GM12891 (cell line): ENCODE measurements at places on chromosomes 2 and 18.

DNA sequence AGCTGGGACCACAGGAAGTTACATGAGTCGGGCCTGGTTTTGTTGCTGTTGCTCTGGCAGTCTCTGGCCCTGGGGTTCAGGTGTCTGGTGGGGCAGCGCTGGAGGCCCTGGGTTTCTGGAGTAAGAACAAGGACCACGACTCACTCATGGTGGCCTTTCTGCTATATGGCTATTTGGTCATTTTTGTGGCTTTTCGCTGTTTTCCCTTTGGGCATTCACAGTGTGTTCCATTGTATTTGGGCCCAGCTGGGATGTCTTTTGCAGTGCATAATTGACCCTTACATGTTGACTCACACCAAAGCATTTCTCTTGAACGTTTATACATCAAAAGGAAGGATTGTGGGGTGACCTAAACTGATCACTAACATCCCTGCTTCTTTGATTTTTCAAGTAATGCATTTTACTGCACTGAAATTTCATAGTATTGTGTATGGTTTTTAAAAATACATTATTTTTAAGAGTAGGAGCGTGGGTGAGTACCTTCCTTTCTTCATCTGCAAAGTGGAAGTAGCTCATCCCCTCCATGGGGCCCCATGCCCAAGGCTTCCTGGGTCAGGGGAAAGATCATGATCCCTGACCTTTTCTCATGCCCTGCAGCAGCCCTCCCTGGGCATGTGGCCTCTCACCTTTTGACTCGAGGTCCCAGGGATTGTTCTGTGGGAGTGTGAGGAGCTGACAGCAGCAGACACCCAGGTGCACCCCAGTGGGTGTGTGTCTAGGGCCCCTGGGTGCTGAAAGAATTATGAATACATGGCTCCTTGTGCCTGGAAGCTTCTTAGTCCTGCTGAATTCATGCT is 225.5 kb downstream of the AGAP1 start:
- no peak for DNase-seq

- no peak for DNase-seq
Observed at GRCh38 chr2:64731746-64732145, 78.0 kb upstream of the SERTAD2 start.

GRCh38 chr18:39724652-39725051 is 2159.1 kb upstream of the CELF4 start:
- DNase-seq = no peak

GRCh38 chr2:71511776-71512175 is 58.4 kb downstream of the DYSF start:
- no peak for DNase-seq

GRCh38 chr2:219440388-219441256 is 6.0 kb downstream of the SPEG start:
- DNase-seq = no peak

DNA sequence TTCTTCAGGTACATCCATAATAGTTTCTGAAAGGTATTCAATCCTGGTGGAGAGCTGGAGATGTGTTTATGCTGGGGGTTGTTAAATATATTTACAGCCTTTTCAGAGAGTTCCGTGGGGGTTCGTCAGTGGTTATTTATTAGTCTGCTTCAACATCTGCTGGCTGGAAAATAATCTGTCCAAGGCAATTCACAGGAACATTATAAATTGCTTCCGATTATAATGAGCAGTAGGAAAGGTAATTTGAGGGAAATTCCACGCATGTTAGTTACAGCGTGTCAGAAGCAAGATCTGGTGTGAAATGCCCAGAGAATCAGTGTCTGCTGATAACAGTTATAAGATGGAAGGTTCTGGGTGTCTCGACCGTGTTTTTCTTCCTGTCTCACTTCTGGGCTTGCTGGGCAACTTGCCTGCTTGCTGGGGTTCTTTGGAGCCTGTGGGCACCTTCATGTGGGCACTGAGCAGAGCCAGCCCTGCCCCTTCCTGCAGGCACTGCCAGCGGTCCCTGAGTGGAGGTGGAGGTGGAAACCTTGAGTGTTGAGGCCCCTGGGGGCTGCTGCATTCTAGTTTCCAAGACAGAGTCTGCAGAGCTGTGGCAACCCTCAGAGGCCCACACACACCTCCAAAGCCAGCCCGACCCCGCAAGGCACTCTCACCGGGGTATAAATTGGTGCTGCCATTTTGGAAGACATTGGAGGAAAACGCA is 185.7 kb downstream of the FAM210A start:
- DNase-seq = no peak

- DNase-seq = no peak
Observed at GRCh38 chr18:54284535-54284934, 15.2 kb downstream of the POLI start.

DNA sequence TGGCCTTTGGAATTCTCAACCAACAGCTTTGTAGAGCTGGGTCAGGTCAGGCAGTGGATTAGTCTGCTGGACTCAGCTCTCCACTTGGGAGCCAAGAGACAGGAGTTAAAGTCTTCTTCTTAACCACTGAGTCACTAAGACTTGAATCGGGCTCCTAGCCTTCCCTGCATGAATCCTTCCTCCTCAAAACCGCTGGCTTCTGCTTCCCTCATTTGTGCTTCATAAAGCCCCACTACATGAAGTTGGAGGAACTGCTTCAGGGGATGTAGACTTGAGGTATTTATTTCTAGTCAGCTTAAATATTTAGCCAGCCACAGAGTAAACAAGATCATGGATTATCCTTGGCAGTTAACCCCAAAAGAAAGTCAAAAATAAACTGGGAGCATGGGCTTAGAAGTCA is 536.3 kb upstream of the TNP1 start:
- no peak for DNase-seq

GRCh38 chr18:58559427-58560186 is 69.3 kb downstream of the ALPK2 start:
- no peak for DNase-seq

DNA sequence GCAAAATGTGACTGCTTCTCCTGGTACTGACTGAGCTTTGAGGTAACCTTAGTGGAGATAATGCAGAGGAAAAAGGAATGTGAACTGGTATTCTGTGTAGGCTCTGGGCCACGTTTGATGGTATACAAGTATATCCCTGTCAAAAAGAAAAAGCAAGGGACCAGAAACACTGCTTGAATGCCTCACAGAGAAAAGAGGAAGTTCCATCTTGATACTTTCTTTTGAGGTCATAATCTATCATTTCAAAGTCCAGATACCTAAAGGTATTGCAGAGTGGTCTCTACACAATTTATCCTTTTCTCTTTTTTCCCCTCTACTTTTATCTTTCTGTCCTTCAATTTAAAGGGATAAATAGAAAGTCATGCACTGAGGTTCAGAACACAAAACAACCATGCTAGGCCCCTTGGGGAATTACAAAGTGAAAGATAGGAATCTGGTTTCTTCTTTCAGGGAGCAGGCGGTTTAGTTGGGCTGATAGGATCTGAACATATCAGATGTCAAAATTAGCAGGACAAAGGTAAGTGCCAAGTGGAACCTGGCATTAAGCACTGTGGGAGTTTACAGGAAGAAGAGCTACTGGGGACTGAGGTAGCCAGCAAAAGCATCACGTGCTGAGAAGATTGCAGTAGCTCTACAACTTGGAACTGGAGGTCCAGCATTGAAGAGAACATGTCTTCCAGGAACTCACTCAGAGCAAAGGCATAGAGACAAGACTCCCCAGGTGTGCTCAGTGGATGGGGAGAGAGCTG is 121.2 kb downstream of the LYPD6 start:
- no peak for DNase-seq

GRCh38 chr2:120319686-120320317 is 26.1 kb upstream of the INHBB start:
- DNase-seq = no peak

DNA sequence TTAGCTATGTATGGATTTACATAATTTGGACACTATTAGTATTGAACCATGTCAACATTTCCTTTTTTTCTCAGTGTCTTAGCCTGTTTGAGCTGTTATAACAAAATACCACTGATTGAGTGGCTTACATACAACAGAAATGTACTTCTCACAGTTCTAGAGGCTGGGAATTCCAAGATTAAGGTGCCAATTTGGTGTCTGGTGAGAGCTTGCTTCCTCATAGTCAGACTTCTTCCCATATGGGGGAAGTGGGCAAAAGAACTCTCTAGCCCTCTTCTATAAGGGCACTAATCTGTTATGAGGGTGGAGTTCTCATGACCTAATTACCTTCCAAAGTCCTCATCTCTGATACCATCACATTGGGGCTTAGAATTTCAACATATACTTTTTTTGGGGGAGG is 12.6 kb downstream of the ZNF804A start:
- no peak for DNase-seq

GRCh38 chr18:41466436-41467160 is 488.4 kb upstream of the PIK3C3 start:
- no peak for DNase-seq

DNA sequence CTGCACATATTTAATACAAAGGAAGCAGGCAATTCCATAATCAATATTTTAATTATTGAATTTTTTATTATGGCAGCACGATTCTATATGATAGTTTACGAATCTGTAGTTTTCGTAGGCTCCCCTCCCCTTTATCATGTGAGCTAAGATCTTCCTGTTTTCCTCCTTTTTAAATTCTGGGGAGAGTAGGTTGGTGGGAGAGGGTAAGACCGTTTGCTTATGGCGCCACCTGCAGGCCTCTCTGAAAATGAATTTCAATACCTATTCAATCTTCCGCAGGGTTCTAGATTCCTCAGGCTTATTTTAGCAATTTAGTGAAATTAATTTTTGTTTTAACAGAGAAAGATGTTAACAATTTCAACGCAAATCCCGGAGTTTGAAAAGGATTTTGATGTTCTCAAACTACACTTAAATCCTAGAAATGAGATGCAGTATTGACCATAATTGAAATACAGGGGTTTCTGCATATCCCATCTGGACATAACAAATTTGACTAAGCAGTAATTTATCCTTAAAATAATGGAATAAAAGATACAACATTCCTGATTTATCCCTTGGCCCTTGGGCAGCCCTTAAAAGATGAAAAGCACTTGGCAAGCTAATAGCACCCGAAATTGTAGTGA is 12.8 kb upstream of the GBX2 start:
- no peak for DNase-seq

- no peak for DNase-seq
Observed at GRCh38 chr2:1821530-1821929, 77.2 kb upstream of the PXDN start.

DNA sequence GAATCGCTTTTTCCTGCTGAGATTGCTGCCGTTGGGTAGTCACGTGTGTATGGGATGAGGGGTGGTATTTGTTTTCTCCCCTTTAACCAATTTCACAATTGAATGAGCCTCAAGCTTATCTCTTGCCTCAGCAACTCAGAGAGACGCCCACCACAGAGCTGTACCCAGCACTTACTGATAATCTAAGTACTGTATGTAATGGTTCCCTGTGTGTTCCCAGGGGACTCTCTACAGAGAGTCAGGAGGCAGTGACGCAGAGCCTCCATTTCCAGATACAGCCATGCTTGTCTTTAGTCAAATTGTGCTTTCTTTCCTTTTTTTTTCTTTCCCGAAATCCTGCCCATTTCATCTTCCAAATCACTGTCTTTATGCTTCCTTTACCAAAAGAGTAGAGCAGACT is 1102.1 kb upstream of the KLHL29 start:
- DNase-seq = no peak

DNA sequence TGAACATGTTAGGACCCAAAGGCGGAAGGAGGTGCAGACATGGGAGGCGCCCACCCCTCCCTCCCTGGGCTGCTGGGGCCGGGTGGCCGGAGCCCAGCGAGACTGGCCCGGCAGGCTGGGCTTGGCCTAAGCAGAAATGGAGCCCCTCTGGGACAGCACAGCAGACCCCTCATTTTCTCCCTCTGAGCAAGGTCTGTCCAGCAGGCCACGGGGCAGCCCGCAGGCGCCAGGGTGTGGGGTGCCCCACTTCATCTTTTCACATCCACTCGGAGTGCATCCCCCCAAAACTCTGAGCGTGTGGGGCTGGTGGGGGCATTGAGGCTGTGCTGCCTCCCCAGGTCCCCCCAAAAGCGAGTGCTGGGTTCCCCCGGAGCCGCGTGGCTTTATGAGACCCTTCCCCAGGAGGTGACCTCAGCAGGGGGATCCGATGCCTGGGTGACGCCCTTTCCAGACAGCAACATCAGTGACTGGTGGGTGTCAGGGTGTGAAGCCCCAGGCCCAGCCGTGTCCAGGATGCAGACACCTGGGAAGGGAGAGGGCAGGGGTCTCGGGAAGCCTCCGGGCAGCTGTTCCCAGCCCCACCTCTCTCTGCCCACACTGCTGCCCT is 36.7 kb upstream of the GPC1 start:
- no peak for DNase-seq

DNA sequence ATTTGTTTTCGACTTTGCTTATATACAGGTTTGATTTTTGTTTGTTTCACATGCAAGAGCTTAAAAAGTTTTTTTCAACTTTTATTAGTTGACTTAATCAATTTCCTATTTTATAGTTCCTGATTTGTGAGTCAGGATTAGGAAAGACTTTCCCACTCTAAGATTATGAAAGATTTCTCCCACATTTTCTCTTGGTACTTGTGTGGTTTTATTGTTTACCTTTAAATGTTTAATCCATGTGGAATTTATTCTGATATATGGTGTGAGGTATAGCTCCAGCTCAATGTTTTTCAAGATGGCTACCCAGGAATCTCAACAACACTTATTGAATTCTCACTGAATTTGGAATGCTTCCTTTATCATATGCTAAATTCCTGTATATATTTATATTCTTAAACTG is 117.8 kb upstream of the LGALSL start:
- DNase-seq = no peak

DNA sequence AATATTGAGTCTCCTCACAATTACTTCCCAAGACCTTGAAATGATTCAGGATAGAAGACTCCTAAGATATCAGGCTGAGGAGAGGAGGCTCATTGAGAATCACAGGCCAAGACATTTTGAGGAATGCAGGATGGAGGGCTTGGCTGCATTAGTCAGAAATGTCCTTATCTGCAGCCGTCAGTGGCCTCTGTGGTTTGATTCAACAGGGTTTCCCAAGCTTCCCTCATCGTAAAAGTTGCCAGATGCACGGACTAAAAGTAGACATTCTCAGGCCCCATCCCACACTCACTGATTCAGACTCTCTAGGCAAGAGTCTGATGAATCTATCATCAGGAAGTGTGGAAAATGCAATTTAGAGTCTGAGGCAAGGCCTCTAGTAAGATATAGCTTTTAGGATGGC is 34.0 kb upstream of the TMEM178A start:
- no peak for DNase-seq

DNA sequence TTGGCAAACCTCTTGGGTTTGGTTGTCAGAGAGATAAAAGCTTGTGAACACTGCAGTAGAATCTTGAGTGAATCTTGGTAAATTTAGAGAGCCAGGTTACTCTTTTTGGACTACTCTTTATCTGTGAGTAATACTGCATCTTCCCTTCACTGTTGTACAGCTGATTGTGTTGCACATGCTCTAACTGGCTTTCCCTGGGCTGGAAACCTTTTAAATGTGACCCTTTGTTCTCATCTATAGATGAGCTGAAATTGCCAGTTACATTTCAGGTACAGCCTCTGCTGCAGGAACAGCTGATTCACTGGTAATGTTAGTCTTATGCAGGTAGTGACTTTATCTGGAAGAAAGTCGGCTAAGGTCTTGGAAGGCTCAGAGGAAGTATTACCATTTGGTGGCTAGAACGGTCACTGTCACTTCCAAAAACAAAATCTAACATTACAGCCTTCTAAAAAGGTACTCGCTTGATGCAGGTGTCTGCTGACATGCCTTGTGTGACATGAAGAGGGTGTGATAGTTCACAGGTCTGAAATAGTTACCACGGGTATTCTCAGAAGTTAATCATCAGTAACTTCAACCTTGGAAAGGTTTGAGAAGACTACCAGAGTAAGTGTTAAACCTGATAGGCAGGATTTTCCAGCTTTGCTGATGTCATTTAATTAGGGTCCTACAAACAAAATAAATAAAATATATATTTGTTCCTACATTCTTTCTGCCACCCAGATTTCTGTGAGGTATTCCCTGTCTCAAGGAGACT is 851.1 kb downstream of the SLC4A3 start:
- DNase-seq = no peak
